ENCODE measurements at places on chromosomes 12 and 14.

GRCh38 chr12:94327809-94328208 lies 131.9 kb downstream of the CEP83 start:
- no peak for DNase-seq

GRCh38 chr12:66140731-66141130 lies 10.2 kb upstream of the LLPH start:
- no peak for DNase-seq

- DNase-seq = no peak
Observed at GRCh38 chr12:83739607-83740006, 1052.9 kb downstream of the TMTC2 start.

DNA sequence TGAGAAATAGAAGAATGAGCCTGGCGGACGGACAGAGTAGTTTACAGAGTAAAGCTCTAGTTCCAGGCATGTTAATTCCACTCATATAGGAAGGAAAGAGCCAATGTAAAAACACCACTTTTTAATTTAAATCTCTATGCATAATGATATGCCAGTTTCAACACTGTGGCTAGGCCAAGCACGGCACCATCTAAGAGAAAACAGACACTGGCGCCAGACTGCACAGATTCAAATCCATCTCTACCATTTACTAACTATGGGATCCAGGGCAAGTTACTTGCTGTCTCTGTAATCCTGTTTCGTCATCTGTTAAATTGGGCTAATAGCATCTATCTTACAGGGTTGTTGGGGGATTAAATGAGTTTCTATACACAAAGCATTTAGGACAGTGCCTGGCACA lies 27.5 kb downstream of the RMST start:
- no peak for DNase-seq

- DNase-seq = no peak
Observed at GRCh38 chr12:30782316-30783173, 27.8 kb upstream of the CAPRIN2 start.

GRCh38 chr14:60225265-60225664 lies 23.8 kb upstream of the PPM1A start:
- DNase-seq = no peak

GRCh38 chr14:97930166-97930565 lies 1133.0 kb downstream of the VRK1 start:
- DNase-seq = no peak

DNA sequence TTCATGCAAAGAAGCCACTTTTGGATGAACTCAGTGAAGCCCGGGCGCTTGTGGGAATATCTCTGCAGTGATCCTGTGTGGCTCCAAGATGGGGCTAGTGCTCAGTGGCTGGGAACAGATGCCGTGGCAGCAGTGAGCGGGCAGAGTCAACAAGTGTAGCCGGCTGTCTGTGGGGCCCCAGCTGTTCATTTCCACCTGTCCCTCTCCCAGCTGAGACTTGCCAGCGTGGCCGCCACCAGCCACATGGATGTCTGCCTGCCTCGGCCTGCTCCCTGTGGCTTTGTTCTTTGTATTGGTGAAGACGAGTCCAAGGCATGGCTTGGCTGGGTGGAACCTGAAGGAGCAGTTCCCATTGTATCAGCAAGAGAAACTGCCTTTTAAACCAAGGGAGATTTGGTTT lies 77.3 kb downstream of the NOS1 start:
- DNase-seq = no peak

GRCh38 chr12:6807170-6807569 lies 14.5 kb upstream of the GPR162 start:
- DNase-seq = no peak

GRCh38 chr14:55701638-55702037 lies 121.6 kb downstream of the KTN1 start:
- DNase-seq = no peak

- DNase-seq = no peak
Observed at GRCh38 chr14:50068496-50068895, 47.9 kb downstream of the VCPKMT start.

DNA sequence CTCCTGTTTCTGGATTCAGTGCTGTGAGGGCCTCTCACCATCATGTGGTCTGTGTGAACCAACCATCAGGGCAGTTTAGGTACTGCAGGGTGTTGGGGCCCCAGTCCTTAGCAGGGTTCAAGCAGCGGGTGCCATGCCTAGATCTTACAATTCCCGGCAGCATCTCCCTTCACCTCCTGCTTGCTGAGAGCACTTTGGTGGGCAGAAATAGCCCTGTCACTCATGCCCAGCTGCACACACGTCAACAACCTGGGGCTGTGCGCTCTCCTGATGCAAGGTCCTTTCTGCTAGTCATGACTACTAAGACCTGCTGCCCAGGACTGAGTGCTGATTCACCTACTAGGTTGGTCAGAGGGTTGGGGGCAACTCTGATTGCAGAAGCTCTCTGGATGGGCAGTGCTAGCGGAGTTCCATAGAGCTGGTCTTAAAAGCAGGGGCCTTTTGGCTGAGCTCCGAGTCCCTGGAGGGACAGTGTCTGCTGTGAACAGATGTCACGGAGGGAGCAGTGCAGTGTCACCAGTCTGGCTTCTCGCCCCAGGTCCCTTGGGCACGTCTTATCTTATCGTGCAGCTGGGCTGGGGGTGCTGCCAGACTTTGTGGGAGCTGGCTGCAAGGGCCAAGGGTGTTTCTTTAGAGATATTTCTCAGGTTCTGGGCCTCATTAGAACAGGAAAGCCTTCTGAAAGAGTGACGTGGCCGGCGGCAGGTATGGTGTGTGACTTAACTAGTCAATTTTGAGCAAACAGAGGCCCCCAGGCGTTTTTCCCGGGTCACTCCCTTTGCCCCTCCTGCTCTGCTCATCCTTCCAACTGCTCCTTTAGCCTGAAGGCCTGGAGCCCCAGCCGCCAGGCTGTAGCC lies 71.8 kb downstream of the NINJ2 start:
- no peak for DNase-seq

DNA sequence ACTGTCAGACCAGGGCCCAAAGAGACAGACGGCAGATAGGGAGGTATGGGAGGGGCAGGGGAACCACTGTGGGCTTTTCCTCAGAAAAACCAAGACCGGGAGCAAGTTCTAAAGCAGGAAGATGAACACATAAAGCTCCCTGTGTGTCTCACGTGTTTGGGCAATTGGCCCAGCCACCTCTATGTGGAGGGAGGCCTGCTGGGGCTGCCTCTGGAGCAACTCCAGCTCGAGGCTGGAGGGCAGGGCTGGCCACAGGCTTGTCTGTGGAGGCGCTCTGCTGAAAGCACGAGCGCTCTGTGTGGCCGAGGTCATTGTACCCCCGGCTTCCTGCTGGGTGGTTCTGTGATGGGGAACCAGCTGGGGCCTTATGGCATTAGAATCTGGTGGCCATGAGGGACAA lies 36.4 kb downstream of the TRAFD1 start:
- DNase-seq = no peak

DNA sequence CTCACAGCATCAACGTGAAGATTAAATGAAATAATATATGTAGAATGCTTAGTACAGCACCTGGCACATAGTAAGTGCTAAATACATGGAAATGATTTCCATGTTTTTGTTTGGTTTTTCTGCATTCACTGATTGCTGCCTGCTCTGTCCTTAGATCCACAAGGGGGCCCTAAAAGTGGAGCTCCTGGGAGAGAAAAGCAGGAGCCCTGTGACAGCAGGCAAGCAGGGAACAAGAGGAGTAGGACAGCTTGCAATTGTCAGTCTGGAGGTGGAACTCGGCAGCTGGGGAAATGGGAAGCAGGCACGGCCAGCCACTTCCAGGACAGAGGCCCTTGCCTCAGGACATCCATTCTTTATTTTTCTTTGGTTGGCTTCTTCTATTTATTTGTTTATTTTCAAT lies 292.9 kb downstream of the BMP4 start:
- DNase-seq = no peak

DNA sequence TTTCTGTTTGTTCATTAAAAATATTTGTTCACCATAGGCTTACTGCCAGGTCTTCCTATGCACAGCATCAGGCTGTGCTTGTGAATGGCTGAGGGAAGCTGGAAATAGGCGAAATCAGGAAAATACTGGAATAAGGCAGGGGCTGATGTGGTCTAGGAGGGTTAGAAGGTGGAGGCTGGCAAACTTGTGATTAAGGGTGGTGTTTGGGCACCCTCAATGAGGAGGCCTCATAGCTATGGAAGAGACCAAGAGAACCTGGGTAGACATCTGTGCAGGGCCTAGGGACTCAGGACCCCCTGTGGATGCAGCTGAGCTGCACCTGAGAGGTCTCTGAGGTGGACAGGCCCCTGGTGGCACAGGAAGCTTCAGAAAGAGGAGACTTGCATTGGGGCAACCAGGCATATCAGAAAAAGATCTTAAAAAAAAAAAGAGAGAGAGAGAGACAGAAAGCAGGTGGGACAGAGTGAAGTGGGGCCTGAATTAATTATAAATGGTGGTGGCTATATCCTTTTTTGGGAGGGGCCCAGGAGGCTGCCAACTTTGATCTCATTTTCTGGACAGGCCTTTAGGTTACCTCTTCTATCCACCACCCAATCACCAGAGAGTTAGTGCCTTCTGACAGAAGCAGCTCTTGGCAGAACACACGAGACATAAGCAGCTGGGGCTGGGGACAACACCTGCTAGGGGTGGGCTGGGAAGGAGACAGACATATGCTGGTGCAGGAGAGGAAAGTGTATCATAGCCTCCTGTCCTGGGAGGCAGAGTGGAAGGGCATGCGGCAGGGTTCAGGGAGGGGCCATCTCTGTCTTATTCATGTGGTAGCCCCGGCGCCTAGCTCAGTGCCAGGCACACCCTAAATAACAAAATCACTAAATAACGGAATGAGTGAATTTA lies 46.7 kb upstream of the ATP23 start:
- no peak for DNase-seq

DNA sequence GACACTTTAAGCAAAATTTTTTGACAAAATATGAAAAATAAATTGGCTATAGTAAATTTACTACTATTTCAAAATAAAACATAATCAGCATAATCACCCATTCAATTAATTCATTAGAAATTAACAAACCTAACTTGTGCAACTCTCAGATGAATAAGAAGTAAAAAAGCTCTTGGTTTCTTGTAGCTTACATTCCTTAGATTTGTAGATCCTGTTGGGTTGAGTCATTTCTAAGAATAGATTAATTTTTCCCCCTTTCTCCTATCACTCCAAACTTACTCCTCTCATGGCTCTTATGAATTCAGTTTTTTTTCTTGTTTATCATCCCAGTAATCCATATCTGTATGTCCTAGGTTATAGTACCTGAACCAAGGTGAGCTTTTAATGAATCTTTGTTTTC lies 230.9 kb upstream of the LRIG3 start:
- no peak for DNase-seq

GRCh38 chr12:1614360-1614759 lies 14.7 kb upstream of the WNT5B start:
- no peak for DNase-seq

GRCh38 chr12:18323159-18323558 lies 61.8 kb downstream of the PIK3C2G start:
- no peak for DNase-seq

GRCh38 chr12:89539426-89540223 lies 13.8 kb upstream of the POC1B start:
- no peak for DNase-seq

- DNase-seq = no peak
Observed at GRCh38 chr12:87280356-87280755, 748.8 kb downstream of the C12orf50 start.

DNA sequence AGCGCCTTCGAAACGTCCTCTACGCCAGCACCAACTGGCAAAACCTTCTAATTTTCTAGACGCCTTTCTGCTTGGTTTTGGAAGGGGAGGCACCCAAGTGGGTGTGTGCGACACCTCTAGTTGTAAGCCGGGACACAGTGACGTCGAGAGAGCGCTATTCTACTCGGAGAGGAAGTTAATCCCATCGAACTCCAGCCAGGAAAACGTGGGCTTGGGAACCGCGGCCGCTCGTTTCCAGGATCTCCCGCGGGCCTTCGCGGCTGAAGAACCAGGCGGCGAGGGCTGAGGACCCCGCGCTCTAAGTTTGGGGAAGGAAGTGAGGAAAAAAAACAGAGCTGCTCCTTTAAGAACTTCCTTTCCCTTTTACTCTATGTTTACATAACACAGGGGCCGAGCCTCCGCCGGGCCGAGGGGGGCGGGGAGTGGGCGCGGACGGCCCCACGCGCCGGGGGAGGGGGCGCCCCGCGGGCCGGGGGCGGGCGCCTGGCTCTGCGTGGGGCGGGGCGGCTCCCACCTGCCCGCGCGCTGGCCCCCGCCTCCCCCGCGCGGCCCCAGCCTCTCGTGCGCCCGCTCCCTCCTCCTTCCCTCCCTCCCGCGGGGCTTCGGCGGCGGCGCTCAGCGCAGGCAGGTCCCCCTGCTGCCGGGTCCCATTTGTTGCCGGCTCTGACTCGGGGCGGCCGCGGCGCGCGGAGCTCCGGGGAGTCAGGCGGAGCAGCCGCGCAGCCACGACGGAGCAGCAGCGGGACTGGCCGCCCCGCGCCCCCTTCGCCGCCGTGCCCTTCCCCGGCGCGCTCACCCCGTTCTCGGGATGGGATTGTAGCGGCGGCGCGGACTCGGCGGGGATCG lies at the start of gene PELI2:
Gene PELI2 (plus strand): TSS at position 647 of the 846 bp plus-strand sequence. CDS start 250 bp downstream, outside the sequence.
- DNase-seq = peak; percentile 72

DNA sequence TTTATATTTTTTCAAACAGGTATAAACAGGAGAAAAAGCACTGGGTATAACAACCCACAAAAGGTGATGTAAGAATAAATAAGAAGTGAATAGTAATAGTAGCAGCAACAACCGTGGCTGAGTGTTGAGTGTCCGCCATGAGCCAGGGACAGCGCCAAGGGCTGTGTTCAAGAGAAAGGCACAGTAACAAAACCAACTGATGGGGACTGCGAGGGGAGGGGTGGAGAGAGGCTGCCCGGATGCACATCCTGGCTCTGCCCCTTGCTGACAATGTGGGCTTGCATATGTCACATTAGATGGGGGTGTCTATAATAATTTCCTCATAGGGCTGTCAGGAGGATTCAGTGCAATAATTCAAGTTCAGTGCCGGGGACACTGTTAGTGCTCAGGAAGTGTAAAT lies 912.4 kb downstream of the VRK1 start:
- DNase-seq = no peak

DNA sequence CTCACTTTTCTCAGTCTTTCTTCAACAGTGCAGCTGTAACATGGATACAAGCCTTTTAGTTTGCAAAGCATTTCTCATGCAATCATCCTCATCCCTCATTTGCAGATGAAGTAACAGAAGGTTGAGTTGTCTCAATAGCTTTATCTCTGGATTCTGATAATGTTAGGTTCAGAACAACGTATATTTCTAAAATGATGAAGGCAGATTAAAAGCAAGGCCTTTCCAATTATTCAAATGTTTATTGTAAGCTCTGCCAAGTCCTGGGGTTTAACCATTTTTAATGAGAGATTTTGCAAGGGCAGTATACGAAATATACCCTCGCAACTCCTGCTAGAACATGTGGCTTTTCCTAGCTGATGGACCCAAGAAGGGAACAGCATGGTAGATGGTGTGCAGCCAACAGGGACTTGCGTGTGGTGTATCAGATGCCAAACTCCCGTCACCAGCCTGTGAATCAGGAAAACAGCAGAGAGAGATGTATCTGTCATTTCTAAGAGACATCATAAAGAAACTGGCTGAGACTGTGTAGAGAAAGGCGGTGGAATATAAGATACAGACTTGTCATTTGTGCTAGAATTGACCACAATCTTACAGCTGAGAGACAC lies 319.7 kb downstream of the MED13L start:
- no peak for DNase-seq

Data from stimulated activated CD4-positive, alpha-beta T cell treated with anti-CD3 and anti-CD28 coated beads, Interleukin-1b, Interleukin-23, amount 100 ng/mL, for 48 hours (primary cell).